ENCODE measurements at places on chromosomes 16 and 17.

- DNase-seq: no peak
Measured at GRCh38 chr16:11242658-11243057, 13.3 kb downstream of the SOCS1 start.

- no peak for DNase-seq
Measured at GRCh38 chr16:81808933-81809480, 29.9 kb downstream of the PLCG2 start.

DNA sequence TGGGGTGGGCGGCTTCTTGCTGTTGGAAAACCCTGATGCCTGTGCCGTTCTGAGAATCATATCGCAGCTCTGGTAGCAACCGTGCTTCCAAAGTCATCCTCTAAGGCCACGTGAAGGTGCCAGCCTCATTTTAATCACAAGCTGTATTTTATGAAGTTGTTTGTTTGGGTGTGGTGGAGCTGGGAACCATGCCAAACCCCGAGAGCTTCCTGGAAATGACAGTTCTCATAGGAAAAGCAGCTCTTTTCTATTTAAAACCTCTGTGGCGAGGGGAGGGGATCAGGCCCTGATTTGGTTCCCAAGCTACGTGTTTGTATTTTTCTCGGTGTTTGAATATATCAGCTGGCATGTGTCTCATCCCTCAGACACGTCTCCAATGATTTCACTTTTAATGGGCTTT is 21.7 kb downstream of the KNOP1 start:
- DNase-seq: peak; percentile 94

DNA sequence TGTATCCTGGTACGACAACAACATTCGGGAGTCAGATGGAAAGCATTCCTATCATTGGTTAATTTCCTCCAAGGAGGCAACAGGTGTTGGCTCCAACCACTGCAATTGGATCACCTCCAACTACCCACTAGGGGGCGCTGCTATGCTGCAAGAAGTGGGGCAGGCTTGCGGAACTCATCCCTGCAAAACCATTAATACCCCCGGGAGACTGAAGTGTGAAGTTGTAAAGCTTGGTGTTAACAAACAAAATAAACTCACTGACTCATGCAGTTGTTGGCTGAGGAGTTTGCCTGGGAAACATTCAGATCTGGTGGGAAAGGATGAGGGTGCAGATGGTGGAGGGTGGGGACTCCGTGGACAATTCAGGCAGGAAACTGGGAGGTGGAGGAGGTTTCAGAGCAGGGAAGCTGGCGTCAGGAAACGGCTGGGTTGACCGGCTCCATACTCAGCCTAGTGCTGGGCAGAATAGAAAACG is 84.9 kb downstream of the HS3ST2 start:
- peak; percentile 51 for DNase-seq

DNA sequence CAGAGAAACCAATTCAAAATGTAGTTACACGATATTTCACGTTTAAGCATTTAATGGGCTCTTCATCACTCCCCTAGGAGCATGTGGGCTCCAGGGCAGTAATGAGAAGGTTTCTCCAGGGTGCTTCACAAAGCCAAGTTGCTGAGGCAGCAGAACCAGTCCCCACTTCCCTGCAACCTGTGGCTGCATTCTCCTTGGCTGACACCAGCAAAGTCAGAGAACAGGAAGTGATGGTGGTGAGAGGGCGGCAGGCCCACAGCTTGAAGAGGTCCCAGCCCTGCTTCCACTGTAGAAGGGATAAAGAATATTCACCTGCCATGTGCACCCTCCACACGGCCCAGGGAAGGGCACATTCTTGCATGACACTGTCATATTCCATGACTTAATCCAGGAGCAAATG is 133.2 kb downstream of the CBLN1 start:
- DNase-seq: no peak

GRCh38 chr17:49995055-49995738 is at the start of gene DLX3:
TSS of gene DLX3 (minus strand) at chr17:49995224. CDS start at chr17:49994998, 226 bp downstream.
- no peak for DNase-seq

- no peak for DNase-seq
Measured at GRCh38 chr16:77700846-77701245, 21.5 kb upstream of the NUDT7 start.

- DNase-seq: no peak
Measured at GRCh38 chr16:69005641-69006355, 99.7 kb upstream of the HAS3 start.

DNA sequence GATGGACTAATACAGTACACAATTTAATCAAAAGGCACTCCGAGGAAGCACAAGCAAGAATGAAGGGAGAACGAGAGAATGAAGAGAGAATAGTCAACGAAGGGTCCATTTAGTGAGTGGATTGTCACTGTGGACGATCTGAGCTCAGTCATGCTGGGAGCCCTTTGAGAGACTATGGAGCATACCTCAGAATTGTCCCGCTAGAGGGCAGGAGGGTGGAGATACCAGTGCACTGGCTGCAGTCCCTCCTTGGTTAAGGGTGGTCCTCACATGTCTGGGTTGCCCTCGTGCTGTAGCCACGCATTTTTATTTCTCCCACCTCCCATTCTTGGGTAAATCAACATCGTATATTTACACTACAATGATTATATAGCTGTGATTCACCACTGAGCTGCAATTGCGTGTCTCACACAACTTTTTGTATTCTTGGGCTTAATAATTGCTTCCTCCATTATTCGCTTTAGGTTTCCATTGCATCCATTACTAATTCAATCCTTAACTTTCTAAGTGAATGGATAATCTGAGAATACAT is 33.2 kb upstream of the FAM20A start:
- DNase-seq: no peak

- DNase-seq: no peak
Measured at GRCh38 chr17:75828076-75828400, 16.2 kb downstream of the UNC13D start.

DNA sequence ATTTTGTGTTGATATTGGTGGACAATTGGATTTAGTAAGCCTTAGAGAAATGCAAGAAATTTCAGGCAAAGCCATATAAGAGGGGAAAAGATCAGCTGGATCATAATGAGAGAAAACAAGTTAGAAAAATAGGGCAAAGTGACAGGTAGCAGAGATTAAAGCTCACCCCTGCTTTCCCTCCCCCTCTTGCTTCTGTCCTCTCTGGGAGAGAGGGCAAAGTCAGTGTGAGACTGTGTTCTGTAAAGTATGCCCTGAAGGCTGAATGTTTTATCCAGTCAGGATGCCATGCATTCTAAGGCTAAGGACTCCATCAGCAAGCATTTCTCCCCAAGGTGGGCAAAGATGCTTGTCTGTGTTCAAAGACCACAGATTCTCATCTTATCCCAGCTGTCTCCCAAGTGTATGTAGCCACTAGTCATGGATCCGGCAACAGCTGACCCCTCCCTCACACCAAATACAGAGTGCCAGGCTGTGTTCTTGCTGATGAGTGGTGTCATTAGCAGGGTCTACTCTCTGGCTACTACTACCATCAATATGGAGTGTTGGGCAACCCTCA is 136.2 kb upstream of the DNAH9 start:
- no peak for DNase-seq

DNA sequence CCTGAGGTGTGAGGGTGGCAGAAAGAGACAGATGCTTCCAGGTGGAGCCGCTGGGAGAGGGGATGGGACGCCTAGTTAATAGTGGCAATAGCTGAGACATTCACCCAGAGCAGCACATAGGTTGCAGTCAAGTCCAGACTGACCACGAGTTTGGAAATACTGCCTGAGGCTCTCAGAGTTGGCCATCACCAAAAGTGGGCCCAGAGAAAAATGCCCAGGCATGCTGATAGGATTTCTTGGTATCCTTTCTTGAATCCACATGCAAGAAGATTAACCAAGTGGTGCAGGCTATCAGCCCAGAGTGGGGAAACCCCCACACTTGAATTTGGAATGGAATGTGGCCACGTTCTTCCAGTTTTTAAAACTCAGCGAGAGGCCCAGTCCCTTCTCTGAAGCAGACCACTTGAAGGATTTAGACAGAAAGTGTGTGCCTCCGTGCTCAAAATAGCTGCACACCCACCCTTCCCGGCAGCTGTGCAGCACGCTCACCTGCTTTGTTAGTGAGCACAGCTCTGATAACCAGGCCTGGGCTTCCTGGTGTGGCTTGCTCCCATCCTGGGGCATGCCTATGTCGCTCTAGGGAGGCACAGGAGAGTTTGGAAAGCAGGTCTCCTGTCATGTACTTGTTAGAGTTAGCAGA is 35.7 kb downstream of the PLD6 start:
- DNase-seq: no peak

DNA sequence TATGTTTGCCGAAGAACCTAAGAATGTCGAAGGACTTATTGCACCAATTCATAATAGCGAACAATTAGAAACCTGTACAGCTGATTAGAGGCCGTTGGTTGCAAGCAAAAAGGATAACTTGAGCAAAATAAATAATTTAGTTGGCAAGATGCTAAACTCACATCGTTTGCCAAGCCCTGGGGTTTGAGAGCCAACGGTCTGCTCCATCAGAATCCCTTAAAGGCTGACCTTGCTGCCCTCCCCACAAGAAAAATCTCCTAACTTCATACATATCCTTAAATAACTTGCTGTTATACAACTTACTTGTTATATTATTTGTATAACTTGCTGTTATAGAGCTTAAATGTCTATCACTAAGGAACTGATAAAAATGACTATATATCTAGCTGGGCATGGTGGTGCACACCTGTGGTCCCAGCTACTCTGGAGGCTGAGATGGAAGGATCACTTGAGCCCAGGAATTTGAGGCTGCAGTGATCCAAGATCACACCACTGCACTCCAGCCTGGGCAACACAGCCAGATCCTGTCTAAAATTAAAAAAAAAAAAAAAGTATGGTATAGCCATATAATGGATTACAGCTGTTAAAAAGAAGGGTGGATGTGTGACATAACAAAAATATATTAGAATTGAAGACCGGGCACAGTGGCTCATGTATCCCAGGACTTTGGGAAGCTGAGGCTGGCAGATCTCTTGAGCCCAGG is 1.9 kb upstream of the TRIM37 start:
- no peak for DNase-seq

DNA sequence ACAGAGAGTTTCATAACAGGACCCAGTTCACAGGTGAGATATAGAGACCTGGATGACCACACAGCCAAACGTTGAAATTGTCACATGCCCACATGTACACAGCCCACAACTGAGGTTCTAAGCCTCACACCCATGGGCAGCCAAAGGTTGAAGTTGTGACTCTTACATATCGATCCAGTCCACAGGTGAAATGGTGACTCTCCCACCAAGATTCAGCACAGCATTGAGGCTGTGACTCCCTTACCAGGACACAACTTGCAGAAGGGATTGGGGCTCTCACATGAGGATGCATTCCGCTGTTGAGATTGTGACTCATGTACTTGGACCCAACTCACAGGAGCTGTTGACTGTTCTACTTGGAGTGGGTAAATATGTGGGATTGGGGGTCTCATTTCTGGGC is 1836.4 kb downstream of the TP53TG3F start:
- DNase-seq: no peak

- DNase-seq: no peak
Measured at GRCh38 chr17:80740141-80740540, 195.5 kb downstream of the RPTOR start.

GRCh38 chr16:2085669-2086068 is 37.9 kb downstream of the TSC2 start:
- no peak for DNase-seq

GRCh38 chr16:82878466-82878865 is 251.7 kb downstream of the CDH13 start:
- no peak for DNase-seq

- no peak for DNase-seq
Measured at GRCh38 chr17:69712801-69713311, 298.4 kb downstream of the MAP2K6 start.

Measured in glomerular endothelial cell (primary cell).